ENCODE measurements at places on chromosomes 1 and 21.

DNA sequence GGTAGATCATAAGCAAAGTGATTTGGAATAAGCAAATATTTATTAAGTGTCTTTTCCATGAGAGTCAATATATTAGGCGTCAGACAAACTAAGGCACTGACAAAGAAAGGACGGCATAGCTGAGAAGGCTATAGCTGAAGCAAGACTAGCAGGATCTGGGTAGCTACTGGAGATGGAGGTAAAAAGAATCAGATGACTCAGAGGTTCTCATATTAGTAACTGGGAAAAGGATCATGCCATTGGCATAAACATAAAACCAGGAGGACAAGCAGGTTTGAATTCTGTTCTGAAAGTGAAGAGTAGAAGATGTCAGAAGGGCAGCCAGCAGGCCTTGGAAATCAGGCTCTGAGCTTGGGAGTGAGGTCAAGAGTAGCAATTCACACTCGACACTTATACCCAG is 531.9 kb downstream of the PTPRC start:
- no peak for DNase-seq

GRCh38 chr1:197466813-197467212 is 198.8 kb downstream of the CRB1 start:
- DNase-seq = no peak

DNA sequence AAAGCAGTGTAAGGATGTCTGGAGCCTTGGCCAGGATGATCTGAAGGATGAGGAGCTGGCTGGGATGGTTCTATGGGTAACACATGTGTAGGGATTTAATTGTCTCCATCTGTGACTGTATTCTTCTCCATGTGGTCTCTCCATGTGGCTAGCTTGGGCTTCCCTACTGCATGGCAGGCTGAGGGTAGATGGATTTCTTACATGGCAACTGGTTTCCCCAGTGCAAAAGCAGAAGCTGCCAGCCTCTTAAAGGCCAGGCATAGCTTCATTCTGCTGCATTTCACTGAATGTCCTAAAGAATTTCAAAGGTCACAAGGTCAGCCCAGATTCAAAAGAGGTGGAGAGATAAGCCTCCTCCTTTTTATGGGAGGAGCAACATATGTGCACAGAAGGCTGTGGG is 61.7 kb downstream of the XCL2 start:
- DNase-seq = no peak

GRCh38 chr1:87880764-87881163 is 552.1 kb downstream of the LMO4 start:
- DNase-seq = no peak

- DNase-seq = no peak
Observed at GRCh38 chr1:115539736-115540135, 102.0 kb upstream of the VANGL1 start.

GRCh38 chr1:83958704-83959103 is 40.2 kb downstream of the TTLL7 start:
- DNase-seq = no peak

- no peak for DNase-seq
Observed at GRCh38 chr1:57464756-57465155, 40.9 kb upstream of the DAB1 start.

DNA sequence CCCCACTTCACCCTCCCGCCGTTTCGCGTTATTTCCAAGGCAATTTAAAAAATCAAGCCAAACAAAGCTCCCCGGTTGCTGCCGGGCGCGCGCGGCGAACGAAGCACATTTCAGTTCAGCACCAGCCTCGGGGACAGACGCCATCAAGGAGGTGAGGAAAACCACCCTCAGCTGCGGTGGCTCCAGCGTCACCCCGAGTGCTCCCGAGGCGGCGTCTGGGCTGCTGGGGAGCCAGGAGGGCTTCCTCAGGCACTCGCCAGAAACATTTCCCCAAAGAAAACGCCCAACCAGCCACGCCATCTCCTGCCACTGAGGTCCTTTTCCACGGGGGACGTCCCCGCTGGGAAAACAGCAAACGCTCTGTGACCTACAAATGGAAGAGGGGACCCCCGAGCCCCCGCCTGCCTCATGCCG is 623 bp downstream of the GNG4 start:
- peak; percentile 76 for DNase-seq

DNA sequence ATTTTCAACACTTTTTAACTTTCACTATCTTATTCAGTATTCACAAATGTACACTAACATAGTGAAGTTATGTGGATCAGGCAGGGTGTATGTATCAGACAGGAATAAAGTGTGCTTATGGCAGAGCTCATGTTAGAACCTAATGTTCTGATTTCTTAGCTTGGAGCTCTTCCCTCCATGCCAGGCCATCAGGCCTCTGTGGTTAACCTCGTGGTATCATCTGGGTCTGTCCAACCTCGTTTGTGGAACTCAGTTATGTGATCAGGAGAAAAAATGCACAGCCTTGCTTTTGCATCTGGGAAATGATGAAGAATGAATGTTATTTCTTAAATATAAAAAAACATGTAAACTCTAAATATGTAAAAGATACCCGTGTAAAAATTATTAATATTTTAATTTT is 86.9 kb downstream of the MPZL1 start:
- no peak for DNase-seq

DNA sequence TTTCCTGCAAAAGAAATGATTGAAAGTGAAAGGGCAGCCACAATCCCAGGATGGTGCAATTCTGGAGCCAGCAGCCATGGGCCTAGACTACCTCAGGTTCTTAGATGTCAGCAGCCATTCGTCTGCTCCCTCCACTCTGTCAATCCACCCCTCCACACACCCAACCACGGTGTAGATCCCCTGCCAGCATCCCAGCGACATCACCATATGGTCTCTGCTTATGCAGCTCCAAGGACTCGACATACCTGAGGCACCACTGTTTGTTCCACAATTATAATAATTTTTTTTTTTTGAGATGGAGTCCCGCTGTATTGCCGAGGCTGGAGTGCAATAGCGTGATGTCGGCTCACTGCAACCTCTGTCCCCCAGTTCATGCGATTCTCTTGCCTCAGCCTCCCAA is 6.5 kb downstream of the SYNC start:
- DNase-seq = no peak

DNA sequence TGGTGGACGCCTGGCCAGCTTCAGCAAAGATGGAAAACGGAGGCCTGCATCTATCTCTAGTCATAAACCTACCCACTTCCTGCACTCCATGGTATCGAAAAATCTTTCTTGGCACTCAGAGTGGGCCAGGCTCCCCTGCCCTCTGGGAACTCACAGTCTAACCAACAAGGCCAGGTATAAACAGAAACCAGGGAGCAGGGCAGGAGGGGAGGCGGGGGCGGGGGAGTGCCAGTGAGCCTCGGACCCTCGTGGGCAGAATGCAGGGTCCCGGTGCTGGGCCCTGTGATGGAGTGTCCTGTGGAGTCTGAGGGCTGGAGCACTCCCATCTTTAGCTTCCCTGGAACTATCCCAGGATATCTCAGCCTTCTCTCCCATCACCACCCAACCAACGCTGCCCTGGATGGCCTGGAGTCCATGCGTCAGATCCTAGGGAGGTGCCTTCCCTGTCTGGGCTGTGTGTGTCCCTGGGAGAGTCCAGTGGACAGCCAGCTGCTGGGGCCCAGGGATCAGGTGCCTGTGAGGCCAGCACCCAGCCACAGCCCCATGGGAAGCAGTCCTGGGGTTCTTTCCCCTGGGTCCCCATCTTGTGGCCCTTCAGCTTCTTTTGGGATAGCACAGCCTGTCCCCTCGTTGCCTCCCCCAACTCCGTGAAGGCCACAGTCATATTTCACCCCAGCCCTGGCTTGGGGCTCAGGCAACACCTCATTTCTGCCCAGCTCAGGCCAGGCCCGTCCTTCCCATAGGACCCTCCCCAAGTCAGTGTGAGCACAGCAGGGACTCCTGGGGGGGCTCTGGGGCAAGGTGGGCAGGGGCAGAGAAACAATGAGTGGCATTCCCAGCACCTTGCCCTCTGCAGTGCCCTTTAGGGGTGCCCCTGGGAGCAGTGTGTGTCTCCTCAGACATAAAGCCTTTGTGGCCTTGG is 1.1 kb upstream of the EPS8L3 start:
- peak; percentile 6 for DNase-seq

DNA sequence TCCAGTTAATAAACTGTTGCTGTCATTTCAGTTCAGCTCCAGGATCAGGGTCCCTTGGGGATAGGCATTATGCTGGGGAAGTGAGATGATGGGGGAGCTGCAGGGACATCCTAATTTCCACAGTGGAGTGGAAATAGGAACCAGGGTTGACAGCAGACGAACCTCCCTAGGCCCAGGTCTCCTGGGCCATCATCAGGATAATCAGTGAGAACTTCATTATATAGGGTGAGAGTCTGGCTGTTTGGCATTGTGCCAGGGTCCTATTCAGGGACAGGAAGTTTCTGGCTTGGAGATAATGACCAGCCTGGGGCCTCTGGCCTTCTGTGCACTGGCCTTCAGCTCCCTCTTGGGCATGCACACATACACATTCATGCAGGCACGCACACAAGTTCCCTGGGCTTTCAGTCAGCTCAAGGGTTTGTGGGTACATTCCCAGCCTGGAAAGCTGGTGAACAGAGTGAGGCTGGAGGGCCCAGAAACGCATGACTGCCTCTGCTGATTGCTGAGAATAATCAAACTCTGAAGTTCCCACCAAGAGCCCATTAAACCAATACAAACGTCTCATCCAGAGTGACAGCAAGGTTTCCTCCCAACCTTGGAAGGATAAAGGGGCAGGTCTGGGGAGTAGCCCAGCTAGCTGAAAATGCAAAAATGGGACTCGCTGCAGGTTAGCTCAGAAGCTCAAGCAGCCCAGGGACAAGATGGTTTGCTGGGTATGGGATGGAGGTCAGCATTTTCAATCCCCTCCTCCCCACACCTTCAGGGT is 13.9 kb upstream of the LRIG2 start:
- peak; percentile 22 for DNase-seq

- no peak for DNase-seq
Observed at GRCh38 chr1:100440075-100440809, 87.9 kb downstream of the CDC14A start.

- no peak for DNase-seq
Observed at GRCh38 chr1:101975371-101975770, 21.4 kb downstream of the OLFM3 start.

- DNase-seq = no peak
Observed at GRCh38 chr1:32195972-32196823, 4.2 kb upstream of the CCDC28B start.

DNA sequence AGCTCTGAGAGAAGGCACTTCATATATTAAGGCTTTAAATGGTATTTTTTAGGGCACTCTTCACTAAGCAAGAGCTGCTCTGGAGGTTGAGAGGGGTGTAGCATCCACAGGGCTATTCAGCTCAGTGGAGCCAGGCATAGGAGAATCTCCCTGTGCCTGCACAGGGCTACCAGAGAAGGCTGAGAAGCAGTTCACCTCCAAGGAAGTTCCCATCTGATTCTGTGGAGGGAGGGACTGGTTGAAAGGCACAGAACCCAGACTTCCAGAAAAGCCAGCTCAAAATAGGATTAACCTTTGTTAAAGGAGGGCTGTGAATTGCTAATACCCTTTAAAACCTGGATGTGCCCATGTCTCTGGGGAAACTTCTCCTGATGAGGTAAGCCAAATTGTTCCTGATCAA is 304.5 kb downstream of the TTLL7 start:
- DNase-seq = no peak

- no peak for DNase-seq
Observed at GRCh38 chr1:80926531-80926930, 874.2 kb upstream of the ADGRL2 start.

- no peak for DNase-seq
Observed at GRCh38 chr1:13794231-13795187, 94.5 kb downstream of the PRDM2 start.

- DNase-seq = no peak
Observed at GRCh38 chr1:177315261-177315660, 144.5 kb downstream of the BRINP2 start.

GRCh38 chr1:18778437-18778836 is 81.0 kb downstream of the TAS1R2 start:
- DNase-seq = no peak

- DNase-seq = peak; percentile 63
Observed at GRCh38 chr21:46605767-46606426, 1.0 kb upstream of the S100B start.

GRCh38 chr1:29264773-29265389 is 28.6 kb downstream of the PTPRU start:
- DNase-seq = peak; percentile 2

GRCh38 chr1:225484657-225485214 is 56.9 kb upstream of the LBR start:
- no peak for DNase-seq

DNA sequence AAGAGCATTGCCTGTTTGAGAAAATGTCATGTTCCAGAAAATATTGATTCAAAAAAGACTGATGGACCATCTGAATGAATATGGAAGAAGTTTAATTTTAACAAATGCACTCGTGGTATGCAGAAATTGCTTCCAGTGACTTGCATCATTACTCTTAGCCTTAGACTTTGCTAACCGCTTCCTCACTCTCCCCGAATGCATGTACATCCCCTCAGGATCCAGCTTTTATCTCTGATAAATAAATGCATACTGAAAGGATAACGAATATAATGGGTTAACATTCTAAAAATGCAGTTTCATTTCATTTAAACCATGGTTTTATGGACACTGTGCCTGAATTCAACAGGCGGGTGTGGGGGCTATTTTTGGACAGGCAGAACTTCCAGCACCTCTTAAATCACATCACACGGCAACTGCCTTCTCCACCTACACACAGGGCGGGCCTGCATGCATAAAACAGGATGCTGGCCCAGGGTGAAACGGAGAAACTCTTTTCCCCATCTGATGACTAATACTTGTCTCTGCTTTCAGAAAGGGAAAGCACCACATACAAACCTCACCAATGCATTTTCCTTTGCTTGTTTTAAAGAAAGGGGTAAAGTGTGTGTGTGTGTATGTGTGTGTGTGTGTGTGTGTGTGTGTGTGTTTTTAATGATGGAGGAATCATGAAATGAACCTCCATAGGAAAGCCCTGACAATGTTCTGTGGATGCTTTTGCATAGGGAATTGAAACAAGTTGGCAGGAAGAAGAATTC is 48.7 kb downstream of the SPAG17 start:
- DNase-seq = peak; percentile 81

GRCh38 chr1:75732703-75733102 is 8.2 kb downstream of the ACADM start:
- no peak for DNase-seq

DNA sequence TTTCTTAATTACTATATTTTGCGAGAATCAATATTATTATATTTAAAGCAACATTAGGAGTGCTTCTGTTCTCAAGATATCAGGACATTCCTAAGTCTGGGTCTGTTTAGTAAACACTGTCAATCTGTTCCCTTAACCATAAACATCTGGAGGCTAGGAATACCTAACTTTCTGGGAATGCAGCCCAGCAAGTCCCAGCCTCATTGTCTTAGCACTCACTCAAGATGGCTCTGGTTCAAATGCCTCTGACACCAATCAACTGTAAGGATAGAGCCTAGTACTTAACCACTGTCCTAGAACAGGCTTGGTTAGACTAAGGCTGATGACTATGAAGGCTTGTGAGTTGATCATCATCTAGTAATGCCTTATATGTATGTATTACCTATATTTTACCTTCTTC is 61.5 kb downstream of the TNN start:
- DNase-seq = peak; percentile 68

- peak; percentile 48 for DNase-seq
Observed at GRCh38 chr1:148264374-148265276, 112.5 kb upstream of the NBPF11 start.

All from femur (tissue), 1 donor.